ENCODE measurements at places on chromosomes 6 and 20.

DNA sequence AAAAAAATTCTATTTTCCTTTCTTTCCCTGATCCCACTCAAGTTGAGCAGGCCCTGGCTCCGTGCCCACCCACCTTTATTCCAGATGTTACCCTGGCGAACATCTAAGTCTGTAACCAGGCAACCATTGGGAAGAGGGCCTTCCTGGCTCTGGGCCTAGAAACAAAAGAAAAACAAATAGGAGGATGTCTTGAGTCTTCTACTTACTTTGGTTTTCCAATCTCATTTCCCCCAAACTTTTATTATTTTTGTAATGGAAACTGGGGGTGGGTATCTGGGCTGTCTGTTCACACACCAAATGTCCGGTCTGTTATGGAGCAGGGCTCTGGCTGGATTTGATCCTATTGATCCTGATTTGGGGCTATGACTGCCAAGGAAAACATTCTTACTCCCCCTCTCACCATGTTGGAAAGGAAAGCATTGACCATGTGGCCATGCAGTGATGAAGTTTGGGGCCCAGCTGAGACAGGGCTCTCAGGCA, 744.1 kb downstream of the DHX35 start:
- no peak for DNase-seq

GRCh38 chr6:15623276-15624116, 39.3 kb downstream of the DTNBP1 start:
- DNase-seq = no peak

DNA sequence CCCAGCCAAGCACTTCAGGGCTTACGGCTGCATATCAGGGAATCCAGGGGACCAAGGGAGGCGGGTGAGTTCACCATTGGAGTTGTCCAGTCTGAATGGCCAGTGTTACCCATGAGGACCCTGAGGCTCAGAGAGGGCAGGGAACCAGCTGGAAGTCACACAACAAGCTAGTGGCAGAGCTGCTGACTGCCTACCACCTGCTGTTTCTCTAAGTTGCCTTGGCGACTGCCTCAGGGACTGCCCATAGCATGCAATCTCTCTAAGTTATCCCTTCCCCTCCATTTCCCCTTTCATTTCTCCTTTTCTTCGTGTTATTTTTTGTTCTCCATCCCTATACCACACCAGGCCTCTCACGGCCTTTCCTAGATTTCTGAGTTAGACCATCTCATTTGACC, 71.8 kb upstream of the SIRPA start:
- DNase-seq = no peak

- DNase-seq = peak; percentile 76
These were observed 336 bp upstream of the LY6G5C start for GRCh38 chr6:31681135-31681671.
